ENCODE measurements at places on chromosomes 7 and 10. TPM values are rescaled to one million over a fixed set of nuclear protein-coding genes. Genes with fewer than 3 reads are reported as not detected.

DNA sequence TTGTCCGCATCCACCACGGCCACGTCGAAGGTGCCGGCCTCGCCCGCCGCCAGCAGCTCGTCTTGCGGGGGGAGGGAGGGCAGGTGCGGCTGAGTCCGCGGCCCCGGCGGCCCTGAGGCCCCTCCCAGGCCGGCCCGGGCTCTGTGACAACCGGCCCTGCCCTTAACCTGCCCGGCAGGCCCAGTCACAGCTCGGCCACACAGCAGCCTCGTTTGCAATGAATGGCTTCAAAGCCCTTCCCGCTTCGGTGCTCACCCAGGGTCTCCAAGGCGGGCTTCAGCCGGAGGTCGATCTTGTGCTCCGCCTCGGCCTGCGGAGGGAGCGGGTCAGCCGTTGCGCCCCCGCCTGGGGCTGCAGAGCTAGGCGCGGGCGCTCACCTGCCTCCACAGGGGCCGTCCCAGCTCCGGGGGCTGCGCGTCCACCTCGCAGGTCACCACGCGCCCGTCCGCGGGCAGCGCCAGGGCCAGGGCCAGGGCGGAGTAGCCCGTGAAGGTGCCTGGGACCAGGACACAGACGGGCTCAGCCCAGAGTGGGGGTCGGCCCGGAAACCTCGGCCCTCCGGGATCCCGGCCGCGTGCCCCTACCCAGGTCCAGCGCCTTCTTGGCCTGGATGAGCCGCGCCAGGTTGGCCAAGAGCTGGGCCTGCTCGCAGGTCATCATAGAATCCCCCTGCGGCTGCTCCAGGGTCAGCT, 928 bp downstream of the COMTD1 start:
- peak; percentile 84 for DNase-seq

DNA sequence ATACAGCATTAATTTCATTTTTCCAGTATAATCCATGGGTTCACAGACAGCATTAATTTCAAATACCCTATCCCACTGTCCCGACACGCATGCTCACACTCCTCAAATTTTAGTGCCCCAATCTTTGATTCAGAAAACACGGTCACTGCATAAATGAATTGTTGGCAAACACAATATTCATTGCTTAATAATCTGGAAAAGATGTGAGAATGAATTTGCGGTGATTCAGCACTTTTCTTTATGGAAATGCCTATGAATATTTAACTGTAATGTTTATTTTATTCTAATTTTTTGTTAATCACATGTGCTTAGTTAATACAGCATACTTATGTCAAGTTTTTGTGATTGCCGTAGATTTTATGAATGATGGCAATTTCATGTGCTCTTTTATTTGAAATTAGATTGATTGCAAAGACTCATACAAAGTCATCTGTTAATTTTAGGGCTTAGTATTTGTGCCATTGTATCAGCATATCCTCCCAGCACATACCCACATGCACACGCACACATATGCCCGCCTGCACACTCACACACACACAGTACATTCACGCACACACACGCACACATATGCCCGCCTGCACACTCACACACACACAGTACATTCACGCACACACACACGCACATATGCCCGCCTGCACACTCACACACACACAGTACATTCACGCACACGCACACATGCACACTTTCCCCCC, 35.1 kb downstream of the MACROH2A2 start:
- no peak for DNase-seq

DNA sequence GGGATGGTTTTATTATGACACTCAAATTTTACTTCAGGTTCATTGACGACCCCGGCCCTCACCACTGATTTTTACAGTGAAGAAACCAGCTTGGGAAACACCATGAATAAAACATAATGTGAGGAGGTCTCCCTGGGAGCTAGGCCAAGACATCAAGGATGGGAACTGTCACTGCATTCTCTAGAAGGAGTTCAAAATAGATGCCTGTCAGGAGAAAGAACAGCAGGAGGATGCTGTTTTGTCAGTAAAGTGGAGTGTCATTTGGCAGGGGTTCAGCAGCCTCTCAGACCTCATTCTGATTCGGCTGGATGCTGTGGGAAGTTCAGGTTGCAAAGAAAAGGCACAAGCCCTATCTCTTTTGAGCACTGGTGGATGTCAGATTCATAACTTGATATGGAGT, 360.3 kb upstream of the C7orf33 start:
- no peak for DNase-seq

- DNase-seq: no peak
These were observed 25.6 kb upstream of the ERCC6 start for GRCh38 chr10:49564461-49565009.

- no peak for DNase-seq
These were observed 242.2 kb downstream of the ARL4A start for GRCh38 chr7:12929476-12930140.

DNA sequence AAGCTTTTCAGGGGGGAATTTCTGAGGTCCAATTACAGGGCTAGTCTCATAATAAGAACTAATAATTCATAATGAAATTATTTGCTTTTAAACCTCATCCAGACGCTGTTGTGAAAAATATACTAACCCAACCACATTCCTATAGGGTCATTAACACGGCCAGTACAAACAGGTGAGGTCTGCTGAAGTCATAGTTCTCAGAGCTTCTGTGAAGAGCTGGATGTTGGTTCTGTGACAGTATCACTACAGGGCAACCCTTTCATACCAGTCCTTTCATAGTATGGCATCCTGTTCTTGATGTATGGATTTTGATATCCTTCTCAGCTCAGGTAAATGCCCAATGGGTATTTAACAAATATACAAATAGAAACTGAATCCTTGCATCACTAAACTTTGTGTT, 62.3 kb upstream of the FAM133B start:
- no peak for DNase-seq

DNA sequence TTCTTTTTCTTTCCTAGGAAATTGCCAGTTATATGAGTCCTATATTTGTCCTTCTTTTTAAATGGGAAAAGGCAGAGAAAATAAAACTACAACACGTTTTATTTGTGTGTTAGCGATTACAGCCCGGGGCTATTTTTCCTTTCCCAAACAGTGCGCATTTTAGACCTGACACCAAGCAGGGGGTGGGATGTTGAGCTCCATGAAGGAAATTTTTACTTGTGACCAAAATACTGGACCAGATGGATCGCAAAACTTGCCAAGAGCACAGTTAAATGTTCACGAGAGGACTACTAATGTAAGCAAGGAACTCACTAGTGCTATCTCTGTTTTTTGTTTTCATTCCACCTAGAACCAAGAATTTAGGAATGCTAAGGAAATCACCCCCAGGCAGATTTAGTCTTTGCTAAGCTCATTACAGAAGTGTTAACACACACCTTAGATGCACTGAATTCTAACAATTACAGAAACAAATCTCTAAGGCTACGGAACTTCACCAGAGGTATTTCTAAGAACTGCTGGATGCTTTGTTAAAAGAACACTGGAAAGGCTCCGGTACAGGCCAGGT, 114.8 kb downstream of the JAZF1 start:
- DNase-seq: no peak

- no peak for DNase-seq
These were observed 429.0 kb upstream of the MTPN start for GRCh38 chr7:136405931-136406777.

DNA sequence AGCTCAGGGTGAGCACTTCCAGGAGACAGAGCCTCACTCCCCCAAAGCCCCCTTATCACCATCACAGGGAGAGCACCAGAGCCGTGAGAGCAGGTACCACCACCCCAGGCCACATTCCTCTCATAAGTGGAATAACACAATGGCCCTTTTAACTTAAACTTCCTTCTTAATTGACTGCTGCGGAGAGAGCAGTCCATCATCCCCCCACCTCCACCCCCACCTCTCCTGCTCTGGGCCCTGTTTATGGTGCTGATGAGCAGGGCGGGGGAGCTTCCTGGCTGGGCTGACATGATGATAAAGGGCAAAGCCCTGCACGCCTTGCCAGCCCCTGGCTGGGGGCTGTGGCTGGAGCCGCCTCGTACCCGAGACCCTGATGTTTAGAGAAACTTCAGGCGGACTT, 81.4 kb upstream of the PODXL start:
- DNase-seq: no peak

DNA sequence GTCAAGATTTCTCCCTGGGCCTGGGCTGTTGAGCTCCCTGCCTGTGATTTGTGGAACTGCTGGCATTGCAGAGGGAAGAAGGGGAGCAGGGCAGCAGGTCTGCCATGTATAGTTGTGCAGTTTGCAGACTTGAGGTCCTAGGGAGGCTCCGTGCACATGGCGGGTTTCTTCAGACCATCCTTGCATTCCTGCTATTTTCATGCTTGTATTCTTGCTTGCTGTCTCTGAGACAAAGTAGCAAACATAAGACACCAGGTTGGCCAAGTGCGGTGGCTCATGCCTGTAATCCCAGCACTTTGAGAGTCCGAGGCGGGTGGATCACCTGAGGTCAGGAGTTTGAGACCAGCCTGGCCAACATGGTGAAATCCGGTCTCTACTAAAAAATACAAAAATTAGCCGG, 61.1 kb downstream of the NPTX2 start:
- no peak for DNase-seq

GRCh38 chr10:71840958-71841335, 10.1 kb downstream of the PSAP start:
- DNase-seq: no peak

- no peak for DNase-seq
These were observed 31.6 kb downstream of the COA1 start for GRCh38 chr7:43697690-43698089.

- DNase-seq: no peak
These were observed 2.9 kb upstream of the NRAP start for GRCh38 chr10:113666682-113667252.

DNA sequence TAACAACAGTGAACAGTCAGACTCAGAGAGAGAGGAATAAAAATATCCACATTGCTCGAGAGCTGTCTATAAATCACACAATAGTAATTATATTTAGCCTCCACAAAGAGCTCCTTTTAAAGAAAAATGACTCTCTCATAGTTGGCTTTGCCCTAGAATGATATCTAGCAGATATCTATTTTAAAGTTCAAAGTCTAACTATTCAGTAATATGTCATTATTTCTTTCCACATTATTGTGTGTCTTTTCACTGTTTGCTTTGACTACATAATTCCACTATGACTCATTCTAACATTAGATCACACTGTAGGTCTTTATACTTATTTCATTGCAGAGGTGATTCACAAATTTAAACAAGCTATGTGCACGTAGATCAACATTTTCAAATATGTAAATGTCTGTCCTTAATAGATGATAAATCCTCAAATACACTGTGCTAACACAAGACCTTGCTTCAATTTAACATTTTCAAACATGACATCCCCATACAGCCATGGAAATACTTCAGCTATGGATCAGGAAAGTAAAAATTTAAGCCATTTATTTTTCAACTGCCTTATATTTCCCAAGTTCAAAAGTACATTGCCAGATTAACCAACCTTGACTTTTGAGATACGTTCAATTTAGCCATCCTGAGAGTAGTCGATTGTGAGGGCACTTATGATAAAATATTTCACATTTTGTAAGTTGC, 99.9 kb upstream of the AKR1E2 start:
- no peak for DNase-seq

GRCh38 chr7:105655067-105655466, 73.8 kb upstream of the EFCAB10 start:
- DNase-seq: no peak

GRCh38 chr10:51217505-51217904, 143.2 kb downstream of the PRKG1 start:
- no peak for DNase-seq

DNA sequence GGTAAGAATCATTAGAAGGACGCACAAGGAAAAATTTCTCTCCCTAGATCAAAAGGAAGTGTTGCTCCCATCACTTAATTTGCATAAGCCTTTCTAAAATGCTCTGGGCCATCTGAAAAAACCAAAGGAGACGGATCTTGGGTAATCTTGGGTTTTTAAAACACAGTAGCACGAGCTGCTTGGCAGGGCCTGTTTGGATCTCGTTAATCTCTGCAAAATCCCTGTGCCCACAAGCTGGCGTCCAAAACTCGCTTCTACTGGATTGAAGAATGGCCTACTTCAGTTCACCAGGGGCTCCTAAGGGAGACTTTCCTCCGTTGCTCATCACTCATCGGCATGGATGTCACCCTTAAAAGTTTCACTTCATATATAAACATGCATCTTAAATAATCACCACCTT, 128.6 kb downstream of the RNF216 start:
- no peak for DNase-seq

GIMAP5 gene
- 9.3 TPM for total RNA-seq

ATP5MK gene
- 391 TPM for total RNA-seq

NODAL gene
- not detected for total RNA-seq

TEX47 gene
- not detected for total RNA-seq

HGF gene
- total RNA-seq: 3.2 TPM

RSPH10B gene
- not detected for total RNA-seq

IGF2BP3 gene
- total RNA-seq: not detected

INPP5A gene
- total RNA-seq: 31.7 TPM

ENTPD1 gene
- total RNA-seq: 20.3 TPM

TSPAN33 gene
- total RNA-seq: 15.1 TPM

FGFR2 gene
- 64.3 TPM for total RNA-seq

Measured in mucosa of descending colon (tissue), 3 donors.